AG08396 (cell line): ENCODE measurements at places on chromosomes 5 and 9.

DNA sequence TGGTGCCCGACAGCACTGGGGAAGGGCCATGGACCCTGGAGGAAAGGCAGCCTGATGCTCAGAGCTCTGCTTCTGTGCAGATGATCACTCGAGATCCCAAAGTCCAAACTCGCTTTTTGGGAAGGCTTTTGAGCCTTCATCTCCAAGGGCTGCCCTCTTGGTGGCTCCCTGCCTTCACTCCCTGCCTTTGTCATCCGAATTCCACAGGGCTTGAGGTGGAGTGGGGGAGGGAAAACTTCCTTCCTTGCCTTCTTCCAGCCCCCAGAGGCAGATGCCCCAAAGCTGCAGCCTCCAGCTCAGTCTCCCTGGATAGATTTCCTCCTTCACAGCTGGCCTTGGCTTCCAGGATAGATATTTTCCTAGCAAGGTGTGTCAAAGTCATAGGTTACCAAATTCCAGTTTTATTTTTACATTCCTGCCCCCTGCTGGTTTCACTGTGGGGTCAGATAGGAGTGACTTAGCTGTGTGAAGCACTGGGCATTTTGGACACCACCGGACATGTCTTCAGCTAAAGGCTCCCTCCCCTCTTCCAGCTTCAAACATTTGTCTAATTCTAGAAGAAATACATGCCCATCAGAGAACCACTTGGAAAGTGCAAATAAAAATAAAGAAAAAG, 268.2 kb downstream of the HSPA4 start:
- no peak for DNase-seq

DNA sequence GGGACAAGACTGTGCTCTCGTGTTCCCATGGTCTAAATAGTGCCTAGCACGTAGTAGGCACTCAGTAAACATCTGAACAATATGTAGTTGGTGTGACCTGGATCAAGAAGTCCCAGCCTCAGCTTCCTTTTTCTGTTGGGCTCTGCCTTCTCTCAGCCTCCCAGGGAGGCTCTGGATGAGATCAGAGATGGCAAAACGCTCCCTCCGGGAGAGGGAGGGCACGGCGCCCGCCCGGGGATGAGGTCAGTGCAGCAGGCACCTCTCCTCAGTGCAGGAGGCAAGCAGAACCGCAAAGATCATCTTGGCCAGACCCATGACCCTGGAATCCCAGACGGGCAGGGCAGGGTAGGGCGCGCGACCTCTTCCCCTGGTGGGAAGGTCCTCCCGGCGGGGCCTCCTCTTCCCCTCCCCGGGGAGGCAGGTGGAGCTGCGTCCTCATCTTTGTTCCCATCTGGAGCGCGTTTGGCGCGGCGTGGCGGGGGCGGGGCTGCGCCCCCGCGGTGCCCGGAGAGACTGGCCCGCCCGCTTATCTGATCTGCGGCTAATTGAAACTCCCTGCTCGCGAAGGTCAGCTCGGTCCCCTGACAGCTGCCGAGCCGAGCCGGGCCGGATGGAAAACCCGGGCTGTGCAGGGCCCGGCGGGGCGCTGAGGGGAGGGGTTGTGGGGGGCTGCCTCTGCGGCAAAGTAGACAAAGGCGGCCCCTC, 60.9 kb downstream of the CXXC5 start:
- DNase-seq = peak; percentile 84

GRCh38 chr5:1026700-1027621, 18.4 kb downstream of the NKD2 start:
- no peak for DNase-seq

GRCh38 chr9:127711226-127711701, 4.2 kb downstream of the PTRH1 start:
- no peak for DNase-seq

DNA sequence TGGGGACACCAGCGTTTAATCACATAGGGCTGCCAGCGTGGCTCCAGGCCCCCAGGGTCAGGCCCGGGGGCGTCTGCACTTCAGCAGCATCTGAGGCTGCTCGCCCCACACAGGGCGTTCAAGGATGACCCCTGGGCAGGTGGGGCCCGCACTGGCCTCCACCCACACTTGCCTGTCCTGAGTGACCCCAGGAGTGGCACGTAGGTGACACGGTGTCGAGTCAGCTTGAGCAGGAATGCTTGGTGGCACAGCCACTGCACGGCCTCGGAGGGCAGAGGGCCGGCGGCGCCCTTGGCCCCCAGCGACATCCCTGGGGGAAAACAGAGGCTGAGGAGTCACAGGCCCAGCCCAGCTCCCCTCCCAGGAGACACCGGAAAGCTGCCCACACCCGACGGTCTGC, 29.0 kb downstream of the SLC6A18 start:
- DNase-seq = no peak

- DNase-seq = no peak
Measured at GRCh38 chr9:653421-653820, 188.1 kb upstream of the DMRT1 start.

DNA sequence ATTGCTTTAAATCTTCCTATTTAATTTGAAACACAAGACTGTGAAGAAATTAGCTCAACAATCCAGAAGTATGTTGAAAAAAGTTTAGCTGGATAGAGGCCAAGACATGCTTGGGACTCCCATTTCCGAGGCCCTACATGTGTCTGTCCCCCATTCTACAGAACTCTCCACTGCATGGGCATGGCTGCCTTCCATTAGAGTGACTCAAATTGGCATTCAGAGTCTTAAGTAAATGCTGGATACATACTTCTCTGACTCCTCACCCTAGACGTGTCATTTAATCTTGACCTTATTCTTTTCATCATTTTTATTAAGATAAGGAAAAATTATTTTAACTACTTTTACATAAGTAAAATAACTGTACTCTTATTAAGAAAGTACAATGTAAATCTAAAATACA, 530.4 kb upstream of the CDH9 start:
- DNase-seq = no peak

DNA sequence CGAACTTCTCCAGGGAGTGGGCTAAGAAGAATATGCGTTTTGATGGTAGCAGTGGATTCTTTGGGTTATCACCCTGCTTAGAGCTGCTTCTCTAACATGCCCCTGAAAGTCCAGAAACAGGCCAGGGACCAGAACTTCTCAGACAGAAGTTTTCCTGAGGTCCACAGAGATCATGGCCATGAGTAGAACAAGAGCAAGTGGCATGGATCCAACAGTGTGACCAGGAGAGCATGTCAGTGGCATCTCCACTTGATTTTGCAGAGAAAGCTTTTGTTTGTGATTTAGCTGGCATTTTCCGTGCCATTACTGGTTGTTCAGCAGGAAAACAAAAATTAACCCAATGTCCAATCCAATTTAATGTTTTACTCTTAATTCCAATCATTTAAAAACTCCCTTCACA, 298.5 kb upstream of the CD180 start:
- no peak for DNase-seq

DNA sequence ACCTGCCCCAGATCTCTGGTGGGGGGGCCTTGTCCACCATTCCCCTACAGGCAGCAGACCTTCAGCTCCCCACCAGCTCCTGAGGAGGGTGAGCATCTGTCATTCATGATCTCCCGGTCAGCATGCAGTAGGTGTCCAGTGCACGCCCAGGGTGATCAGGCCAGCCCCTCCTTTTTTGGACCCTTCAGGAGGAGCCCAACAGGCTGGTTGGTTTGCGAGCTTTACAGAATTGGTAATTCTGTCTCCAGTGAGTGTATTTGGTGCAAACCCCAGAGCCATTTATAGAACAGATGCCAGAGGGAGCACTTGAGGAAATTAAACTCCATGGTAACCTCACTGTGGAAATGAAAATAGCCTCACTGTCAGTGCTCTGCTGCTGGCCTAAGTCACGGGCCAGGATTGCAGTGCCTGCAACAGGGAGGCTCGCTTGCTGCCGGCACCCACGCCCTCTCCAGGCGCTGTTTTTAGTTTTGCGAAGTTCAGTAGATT, 23.4 kb downstream of the WNK2 start:
- peak; percentile 62 for DNase-seq

DNA sequence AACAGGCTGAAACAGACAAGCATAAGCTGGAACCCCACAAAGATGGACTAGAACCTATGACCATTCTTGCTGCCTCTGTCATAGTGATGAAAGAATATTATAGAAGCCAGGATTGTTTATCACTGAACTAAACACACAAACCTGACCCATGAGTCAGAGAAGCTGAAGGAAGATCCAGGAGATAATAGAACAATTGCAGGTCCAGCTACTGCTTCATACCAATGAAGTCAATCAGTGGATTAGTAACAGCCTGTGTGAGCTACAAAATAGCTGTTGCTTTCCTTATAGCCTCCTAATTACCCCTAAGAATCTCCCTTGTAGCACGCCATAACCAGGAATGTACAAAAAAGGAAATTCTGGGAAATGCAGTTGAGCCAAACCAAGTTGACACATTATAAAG, 459.9 kb upstream of the ZNF462 start:
- no peak for DNase-seq

DNA sequence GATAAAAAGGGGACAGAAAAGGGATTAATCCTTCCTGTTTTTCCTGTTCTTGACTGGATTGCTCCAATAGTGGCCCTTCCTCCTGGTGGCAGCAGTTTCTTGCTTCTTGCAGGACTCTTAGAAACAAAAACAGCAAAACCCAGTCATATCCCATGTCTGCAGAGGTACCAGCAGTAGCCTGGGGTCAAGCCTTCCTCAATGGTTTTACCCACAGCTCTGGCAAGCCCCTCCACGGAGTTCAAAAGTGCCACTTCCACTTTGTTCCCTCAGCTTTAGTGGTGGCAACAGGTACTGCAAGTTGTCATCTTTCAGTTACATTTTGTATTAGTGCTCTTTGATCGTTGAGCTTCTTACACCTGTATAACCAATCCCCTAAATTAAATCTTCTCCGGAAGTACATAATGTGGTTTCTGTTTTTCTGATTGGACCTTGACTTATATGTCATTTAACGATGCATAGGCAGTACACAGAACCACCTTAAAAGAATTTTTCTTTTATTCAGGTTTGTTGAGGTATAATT, 8.7 kb upstream of the RANBP6 start:
- peak; percentile 17 for DNase-seq

GRCh38 chr5:152953788-152954483, 536.5 kb upstream of the GRIA1 start:
- DNase-seq = no peak

GRCh38 chr5:65760504-65761275, 38.7 kb downstream of the NLN start:
- no peak for DNase-seq

- no peak for DNase-seq
Measured at GRCh38 chr5:7827610-7828009, 23.3 kb downstream of the CFAP90 start.

DNA sequence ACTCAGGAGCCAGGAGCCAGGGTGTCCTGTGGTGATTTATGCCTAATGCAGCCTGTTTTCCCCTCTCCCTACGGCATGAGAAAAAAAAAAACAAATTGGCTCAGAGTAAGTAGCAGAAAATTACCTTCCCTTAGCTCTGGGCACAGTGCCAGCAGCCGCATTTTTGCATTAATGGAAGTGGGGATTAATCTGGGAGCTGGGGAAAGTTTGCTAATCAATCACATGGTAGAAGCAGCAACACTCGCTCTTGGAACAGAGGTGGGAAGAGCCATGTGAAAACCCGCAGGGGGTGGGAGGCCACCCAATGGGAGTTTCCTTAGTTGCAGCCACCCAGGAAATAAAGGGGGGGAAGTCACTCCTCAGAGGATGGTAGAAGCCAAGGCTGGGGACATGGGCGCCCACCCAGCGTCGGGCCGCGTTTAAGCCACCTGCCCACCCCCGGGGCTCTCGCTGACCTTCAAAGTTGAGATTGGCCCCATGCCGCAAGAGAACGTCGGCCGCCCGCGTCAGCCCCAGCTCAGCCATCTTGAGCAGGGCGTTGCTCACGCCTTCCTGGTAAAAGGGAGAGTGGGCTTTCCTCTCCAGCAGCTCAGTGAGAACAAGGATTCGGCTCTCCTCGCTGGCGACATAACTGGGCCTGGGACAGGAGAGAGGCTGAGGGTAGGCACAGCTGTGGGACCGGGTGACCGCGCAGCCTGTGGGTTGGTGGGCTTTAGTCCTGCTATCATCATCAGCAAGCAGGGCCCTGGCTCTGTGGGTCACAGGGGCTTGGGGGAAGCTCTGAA, 1.7 kb downstream of the ASB6 start:
- no peak for DNase-seq

GRCh38 chr9:69606089-69606488, 66.1 kb downstream of the APBA1 start:
- DNase-seq = no peak

DNA sequence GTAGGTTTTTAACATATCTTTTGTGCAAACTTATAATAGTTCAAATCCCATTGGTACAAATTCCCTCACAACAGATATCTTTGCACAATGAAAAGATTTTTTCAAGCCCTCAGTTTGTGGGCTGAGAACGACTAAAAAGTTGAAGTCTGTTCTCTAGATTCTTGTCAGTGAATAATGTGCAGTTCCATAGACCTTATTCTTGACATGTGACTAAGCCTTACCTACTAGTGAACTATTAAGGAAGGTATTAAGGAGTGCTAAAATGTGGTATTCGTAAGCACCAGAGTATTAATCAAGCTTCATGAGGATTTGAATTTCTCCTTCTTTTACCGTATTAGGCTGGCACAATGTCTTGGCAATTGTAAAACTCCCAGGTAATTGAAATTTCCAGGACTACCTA, 205.6 kb upstream of the DMRTA1 start:
- DNase-seq = no peak

DNA sequence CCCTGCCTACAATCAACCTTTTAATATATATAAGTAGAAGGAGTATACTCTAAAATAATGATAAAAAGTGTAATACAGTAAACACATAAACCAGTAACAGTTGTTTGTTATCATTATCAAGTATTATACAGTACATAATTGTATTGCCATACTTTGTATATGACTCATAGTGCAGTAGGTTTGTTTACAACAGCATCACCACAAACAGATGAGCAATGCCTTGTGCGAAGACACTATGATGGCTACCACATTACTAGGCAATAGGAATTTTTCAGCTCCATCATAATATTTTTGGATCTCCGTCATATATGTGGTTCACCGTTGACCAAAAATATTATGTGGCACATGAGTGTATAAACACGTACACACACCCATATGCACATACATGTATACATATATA, 69.7 kb upstream of the APC start:
- DNase-seq = no peak

- no peak for DNase-seq
Measured at GRCh38 chr5:180495292-180495691, 1.1 kb downstream of the CNOT6 start.

DNA sequence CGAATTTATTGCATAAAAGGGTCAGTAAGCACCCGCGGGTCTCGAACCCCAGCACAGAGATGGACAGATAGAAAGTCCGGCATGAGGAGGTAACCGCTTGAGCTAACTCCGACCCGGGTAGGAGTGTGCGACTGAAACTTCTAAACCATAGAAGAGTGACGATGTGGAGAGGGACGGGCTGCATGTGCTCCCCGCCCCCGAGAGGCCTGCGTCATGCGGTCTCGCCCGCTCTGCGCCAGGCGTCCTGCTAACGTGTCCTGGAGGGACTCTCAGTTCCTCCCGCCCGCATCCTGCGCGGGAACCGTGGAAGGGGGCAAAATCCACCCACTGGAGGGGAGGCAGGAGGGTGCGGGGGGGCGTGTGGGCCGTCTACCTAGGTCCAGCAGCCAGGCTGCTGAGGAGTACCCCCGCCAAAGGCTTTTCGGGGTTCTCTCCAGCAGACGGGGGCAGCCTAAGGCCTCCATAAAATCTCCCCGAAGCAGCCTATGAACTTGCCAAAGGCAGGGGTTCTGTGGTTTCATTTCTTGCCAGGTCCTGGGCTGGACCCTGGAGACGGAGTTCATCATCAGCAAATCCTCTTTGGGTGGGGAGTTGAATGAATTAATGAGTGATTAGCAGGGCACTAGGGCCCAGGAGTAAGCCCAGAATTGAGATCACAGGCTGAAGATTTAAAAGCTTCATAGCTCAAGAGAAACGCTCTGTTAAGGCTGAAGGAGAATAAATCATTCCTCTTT, 51.9 kb downstream of the TGFBI start:
- peak; percentile 86 for DNase-seq

- DNase-seq = no peak
Measured at GRCh38 chr5:62603934-62604333, 25.3 kb downstream of the LRRC70 start.
